ENCODE measurements at places on chromosomes 12 and 14.

GRCh38 chr12:111219440-111219839 lies 149.5 kb downstream of the PHETA1 start:
- no peak for DNase-seq

- DNase-seq: no peak
Measured at GRCh38 chr12:5984873-5985272, 39.8 kb upstream of the ANO2 start.

DNA sequence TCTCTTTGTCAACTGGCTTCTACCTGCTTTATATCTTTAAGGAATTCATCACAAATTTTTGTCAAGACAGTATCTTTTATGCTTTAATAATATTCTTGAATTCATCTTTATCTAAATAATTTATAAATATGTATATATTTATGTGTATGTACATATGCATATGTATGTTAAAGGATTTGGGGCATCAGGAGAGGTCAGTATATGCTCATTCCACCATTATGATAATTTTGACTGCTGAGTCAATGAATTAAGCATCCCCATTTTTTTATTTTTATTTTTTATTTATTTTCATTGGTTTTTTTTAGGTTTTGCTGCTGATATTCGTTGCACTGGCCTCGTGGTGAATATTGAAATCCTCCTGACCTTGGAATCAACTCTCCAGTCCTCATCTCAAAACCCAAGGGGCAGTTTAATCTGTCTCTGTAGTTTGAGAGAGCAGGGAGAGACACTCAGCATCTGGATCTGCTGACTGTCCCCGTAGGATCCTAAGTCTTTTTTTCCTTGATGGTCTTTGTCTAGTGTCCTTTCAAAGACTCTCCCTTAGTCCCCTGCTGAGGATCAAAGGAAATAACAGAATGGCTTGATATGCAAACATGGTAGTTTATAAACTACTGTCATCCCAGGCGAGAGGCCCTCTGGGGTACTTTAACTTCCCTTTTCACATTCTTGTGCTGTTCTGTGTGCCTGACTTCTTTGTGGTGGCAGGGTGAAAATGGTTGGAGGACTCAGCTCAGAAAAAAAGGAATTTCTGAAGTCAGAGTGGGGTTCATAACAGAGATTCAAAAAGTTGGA lies 218.7 kb downstream of the DIO2 start:
- no peak for DNase-seq

GRCh38 chr12:58665375-58665774 lies 254.9 kb downstream of the LRIG3 start:
- no peak for DNase-seq

DNA sequence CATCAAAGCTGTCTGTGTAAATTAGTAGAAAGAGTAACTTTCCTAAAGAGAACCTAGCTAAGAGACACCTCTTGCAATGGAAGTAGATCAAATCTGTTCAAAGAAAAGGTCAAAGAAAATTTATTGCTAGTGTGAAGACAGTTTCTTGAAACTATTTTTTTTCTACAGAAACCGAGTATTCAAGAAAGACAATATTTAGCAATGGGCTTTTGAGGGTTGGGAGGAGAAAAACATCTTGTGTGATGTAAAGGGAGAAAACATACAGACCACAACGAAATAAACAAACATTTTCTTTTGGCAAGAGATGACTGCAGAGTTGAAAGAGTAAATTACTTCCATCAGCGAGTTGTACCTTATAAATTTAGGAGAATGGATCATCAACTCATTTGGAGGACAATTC lies 24.4 kb downstream of the NKX2-1 start:
- DNase-seq: no peak

GRCh38 chr12:884746-885414 lies 64.6 kb downstream of the RAD52 start:
- DNase-seq: no peak

GRCh38 chr14:67837011-67837624 lies 17.5 kb downstream of the RAD51B start:
- peak; percentile 80 for DNase-seq

- DNase-seq: no peak
Measured at GRCh38 chr14:93648440-93649168, 139.7 kb downstream of the PRIMA1 start.

- no peak for DNase-seq
Measured at GRCh38 chr14:80637756-80638619, 303.6 kb downstream of the CEP128 start.

DNA sequence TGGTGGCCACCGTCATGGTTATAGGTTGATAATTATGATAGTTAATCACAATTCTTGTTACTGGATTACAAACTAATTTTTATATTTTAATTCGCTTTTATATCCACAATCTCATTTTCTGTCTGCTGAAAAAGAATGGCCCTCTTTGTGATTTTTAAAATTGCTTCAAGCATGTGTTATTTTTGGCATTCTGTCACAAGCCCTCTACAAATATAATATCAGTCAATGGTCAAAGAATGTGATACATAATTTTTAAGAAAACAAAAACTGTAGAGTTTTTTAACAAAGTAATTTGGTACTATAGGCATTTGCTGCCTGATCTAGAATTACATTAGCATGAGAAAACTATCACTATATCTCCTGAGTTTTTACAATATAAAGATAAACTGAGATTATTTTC lies 352.0 kb upstream of the TMTC1 start:
- no peak for DNase-seq

GRCh38 chr12:11718768-11719253 lies 69.3 kb downstream of the ETV6 start:
- no peak for DNase-seq

DNA sequence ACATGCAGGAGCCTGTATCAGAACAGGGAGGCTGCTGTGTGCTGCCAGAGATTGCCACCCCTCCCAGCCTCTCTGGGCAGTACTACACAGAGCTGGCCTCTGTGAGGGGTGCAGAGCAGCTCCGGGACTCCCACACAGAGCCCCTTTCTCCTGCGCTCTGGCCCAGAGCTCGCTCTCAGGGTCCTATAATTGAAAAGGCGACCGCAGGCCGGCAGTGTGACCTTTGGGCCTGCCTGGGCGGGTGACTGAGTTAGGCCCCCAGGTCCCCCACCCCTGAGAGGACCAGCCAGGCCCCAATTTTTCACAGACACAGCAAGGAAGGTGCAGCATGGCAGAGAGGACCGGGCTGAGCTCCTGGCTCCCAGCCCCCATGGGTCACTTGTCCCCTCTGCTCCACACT lies 136.4 kb downstream of the ZFP36L1 start:
- DNase-seq: no peak

DNA sequence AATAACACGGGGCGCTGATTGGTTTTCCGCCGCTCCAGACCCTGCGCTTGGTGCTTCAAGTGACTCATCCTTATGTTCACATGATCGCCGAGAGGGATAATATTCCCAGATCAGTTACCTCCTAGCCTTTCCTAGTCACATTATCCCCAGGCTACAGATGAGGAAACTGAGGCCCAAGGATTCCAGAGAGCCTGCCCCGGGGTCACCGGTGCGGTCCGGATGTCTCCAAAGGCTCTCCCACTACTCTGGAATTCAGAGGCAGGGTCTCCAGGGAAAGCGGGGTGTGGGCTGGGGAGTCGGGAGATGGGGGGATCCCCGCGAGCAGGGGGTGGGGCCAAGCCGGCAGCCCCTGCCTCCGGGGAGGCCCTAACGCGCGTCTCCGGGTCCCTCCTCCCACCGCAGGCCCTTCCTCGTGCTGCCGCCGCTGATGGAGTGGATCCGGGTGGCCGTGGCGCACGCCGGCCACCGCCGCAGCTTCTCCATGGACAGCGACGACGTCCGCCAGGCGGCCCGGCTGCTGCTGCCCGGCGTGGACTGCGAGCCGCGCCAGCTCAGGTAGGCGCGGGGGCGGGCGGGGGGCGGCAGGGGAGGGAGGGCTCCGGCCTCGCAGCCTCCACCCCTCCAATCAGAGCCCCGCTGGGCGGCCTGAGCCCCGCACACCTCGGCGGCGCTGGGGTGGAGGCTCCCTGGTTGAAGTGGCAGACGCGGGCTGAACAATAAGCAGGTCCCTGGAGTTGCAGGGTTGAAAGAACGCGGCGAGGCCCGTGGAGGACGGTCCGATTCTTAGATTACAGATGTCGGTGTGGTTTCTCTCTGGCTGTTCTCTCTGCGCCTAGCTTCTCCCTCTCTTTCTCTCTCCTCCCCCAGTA lies 104.6 kb upstream of the PWP1 start:
- DNase-seq: no peak

GRCh38 chr12:104462931-104463339 lies 6.2 kb downstream of the CHST11 start:
- DNase-seq: no peak

DNA sequence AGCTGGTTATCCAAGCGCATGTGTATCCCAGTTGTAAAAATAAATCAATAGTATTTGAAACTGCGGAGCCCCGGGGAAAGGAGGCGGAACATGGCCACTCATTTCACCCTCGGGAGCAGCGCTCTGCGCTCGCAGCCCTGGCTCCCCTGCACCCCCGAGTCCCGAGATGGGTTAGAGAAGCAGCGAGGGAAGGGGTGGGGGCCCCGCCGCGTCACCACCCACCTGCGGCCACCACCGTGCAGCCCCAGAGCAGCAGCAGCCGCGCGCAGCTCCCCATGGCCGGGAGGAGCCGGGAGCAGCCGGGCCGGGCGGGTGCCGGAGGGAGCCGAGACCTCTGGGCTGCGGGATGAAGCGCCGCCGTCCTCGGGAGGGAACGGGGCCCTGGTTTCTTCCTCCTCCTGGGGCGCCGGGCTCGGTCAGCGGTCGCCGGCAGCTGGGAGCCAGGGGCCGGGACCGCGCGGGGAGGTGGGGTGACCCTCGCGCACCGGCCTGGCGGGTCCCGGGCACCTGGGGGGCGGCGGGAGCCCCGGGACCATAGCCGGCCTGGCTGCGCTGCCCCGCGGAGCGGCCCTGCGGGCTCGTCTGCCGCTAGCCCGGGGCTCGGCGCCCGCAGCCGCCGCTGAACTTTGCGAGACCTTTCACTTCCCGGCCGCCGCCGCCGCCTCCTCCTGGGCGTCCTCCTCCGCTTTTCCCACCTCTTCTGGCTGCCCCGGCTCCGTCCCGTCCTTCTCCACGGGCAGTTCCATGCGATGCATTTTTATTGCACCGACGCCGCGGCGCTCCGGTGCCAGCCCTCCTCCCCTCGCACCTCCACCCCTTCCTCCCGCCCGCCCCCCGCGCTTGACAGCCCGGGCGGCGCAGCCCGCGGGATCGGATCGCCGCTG lies at the start of gene NTN4:
Gene NTN4 (minus strand): TSS at position 732 of the 884 bp plus-strand sequence. CDS start 455 bp downstream, at position 277.
- peak; percentile 64 for DNase-seq

GRCh38 chr14:105015905-105016304 lies 5.0 kb downstream of the CDCA4 start:
- DNase-seq: no peak

GRCh38 chr14:51822499-51822898 lies 37.9 kb upstream of the GNG2 start:
- no peak for DNase-seq

DNA sequence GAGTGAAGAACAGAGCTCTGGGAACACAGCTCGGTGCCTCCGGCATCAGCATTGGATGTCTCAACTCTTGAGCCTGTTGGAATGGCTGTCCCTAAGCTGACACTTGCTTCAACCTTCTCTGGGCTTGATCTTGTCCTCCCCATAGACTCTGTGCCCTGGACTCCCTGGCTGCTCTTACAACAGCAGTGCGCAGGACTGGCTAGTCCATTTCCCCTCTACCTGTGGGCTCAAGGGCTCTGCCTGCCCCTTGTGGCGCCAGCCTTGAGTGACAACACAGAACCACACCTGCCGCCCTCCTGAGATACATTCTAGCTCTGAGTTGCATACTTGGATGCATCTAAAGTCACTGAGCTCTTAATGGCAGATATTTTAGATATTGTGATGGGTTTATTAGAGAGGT lies 6.2 kb downstream of the CRADD start:
- DNase-seq: no peak

GRCh38 chr12:123019841-123020138 lies 39.3 kb downstream of the ARL6IP4 start:
- DNase-seq: no peak

DNA sequence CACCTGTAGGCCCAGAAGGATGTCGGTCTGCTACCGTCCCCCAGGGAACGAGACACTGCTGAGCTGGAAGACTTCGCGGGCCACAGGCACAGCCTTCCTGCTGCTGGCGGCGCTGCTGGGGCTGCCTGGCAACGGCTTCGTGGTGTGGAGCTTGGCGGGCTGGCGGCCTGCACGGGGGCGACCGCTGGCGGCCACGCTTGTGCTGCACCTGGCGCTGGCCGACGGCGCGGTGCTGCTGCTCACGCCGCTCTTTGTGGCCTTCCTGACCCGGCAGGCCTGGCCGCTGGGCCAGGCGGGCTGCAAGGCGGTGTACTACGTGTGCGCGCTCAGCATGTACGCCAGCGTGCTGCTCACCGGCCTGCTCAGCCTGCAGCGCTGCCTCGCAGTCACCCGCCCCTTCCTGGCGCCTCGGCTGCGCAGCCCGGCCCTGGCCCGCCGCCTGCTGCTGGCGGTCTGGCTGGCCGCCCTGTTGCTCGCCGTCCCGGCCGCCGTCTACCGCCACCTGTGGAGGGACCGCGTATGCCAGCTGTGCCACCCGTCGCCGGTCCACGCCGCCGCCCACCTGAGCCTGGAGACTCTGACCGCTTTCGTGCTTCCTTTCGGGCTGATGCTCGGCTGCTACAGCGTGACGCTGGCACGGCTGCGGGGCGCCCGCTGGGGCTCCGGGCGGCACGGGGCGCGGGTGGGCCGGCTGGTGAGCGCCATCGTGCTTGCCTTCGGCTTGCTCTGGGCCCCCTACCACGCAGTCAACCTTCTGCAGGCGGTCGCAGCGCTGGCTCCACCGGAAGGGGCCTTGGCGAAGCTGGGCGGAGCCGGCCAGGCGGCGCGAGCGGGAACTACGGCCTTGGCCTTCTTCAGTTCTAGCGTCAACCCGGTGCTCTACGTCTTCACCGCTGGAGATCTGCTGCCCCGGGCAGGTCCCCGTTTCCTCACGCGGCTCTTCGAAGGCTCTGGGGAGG lies at the start of gene LTB4R:
Gene LTB4R (plus strand): TSS at position 857 of the 959 bp plus-strand sequence. CDS start 4,150 bp downstream, outside the sequence.
- peak; percentile 60 for DNase-seq

- no peak for DNase-seq
Measured at GRCh38 chr12:110253176-110253575, 27.9 kb upstream of the ATP2A2 start.

GRCh38 chr14:97306760-97307246 lies 509.6 kb downstream of the VRK1 start:
- DNase-seq: no peak

DNA sequence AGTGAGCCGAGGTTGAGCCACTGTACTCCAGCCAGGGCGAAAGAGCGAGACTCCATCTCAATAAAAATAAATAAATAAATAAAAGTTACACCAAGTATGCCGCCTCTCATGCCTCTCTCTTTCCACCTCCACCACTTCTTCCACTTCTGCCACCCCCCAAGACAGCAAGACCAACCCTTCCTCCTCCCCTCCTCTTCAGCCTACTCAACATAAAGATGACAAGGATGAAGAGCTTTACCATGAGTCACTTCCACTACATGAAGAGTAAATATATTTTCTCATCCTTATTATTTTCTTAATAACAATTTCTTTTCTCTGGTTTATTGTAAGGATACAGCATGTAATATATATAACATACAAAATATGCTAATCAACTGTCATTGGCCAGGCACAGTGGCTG lies 3.6 kb upstream of the TMED2 start:
- DNase-seq: no peak

- no peak for DNase-seq
Measured at GRCh38 chr12:93573552-93574223, 1.2 kb downstream of the SOCS2 start.

GRCh38 chr12:12845794-12846243 lies 32.7 kb downstream of the DDX47 start:
- no peak for DNase-seq

Data from ACHN (cell line).